ENCODE measurements at places on chromosomes 7 and 10.
A peak's percentile ranks its signal among the peaks of the same experiment; 100 is the strongest.

DNA sequence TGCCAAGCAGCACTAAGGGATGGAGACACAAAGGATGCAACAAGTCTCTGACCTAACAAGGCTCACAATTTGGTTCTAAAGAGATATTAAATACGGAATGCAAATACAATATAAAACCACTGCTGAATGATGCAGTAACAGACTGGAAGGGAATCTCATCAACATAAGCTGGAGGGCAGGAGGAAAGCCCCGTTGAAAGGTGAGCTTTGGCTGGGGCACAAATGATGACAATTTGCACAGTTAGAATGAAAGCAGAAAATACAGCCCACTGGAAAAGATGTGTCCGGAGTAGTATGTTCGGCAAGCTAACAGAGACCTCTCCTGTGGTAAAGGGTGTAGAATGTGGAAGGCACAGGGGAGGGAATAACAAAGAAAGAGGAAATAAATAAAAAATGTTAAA, 26.1 kb downstream of the PAXIP1 start:
- DNase-seq: no peak

DNA sequence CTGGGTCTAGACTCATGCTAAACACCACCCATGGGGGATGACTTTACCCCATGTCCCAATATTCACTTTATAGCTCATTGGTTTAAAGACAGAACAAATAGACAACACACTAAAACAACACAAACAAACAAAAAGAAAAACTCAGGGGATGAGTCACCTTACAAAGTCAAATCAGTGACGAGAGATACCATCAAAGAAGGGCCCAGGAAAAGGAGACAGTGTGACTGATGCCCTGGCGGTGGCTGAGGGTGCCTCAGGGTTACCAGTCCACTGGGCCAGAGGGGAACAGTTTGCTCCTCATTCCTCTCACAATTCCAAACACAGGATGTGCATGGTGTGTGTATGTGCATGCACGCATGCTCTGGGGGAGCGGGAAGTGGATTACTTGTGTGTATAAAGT, 171.3 kb upstream of the PRKCQ start:
- DNase-seq: no peak

- no peak for DNase-seq
These were observed 665.0 kb downstream of the PARD3 start for GRCh38 chr10:34150103-34150502.

DNA sequence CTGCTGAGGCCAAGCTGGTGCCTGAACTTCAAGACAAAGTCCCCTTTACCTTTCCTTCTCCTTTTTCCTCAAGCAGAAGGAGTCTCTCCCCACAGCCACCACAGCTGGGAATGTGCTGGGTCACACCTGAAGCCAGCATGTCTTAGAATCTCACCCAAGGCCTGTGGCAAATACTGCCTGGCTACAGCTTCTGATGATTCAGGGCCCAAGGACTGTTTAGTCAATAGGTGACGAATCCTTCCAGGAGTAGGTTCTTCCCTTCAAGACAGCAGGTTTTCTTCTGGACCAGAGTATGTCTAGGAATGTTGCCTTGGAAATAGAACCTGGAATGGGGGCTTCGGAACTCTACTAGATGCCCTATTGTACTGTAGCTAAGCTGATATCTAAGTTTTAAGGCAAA, 374.6 kb downstream of the KIF20B start:
- DNase-seq: no peak

DNA sequence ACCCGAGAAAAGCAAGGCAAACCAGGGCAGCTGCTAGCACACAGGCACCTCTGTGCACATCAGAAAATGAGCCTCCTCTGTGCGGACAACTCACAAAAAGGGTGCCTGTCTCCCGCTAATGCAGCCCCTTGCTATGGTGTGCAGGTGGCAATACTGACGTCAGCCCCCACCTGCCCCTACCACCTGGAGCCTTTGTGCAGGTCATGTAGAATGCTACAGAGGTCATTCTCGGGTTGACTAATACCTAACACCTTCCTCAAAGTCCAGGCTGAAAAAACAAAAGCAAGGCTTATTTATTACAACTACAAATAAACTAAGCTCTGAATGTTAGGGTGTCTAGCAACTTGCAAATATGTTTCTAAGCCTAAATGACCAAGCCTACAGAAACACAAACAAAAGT, 13.9 kb downstream of the PIP4K2A start:
- no peak for DNase-seq

DNA sequence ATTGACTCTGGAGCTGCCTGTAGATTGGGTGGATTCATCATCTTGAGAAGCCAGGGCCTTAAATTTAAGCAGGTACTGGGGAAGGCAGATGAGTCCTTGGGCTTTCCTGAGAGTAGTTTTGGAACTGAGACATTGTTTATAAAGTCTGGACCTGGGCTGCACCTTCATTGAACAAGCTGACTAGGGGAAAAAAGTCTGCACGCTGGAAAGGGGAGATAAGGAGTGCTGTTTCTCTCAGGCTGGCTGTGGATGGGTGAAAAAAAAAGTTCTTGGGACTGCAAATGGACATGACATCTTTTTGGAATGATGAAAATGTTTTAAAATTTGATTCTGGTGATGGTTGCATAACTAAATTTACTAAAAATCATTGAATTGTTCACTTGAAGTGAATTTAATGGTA, 12.0 kb downstream of the SEC24C start:
- DNase-seq: no peak

DNA sequence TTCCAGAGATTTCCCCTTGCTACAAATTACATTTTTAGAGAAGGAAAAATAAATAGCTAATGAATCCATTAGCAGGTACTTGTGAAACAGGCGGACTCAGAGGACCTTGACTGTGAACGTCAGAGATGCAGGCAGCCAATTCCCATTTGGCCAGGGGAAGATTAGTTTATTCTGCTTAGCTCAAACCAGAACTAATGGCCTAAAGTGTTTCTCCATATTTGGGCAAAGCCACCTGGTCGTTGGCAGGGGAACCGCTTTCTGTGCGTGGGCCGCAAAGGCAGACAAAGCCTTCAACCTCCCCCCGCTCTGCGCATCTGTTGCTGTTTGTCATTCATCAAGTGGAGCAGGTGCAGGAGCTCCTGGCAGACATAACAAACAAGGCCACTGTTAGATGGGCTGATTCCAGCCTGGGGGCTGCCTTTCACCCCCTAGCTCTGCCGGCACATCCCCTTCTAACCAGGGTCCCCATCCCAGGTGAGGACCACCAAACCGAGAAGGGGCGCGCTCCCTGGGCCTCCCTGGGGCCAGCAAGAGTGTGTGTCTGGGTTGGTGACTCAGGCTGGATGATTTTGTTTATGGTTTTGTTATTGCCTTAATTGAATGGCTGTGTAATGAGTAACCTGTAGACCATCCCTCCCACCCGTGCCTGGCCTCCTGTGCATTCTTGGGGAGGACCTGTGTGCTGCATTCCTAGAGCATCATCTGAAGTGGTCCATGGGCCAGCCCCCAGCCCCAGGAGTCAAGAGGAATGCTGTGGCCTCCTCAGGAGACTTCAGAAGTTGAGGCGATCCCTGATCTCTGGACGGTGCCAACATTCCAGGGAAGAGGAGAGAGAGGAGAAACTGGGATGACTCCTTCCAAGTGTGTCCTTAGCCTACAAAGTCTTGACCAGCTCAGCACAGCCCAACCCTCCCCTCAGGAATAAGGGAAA, 14.5 kb upstream of the CPA1 start:
- peak; percentile 53 for DNase-seq
